Activated T-cell treated with anti-CD3 and anti-CD28 coated beads for 48 hours (primary cell): ENCODE measurements at places on chromosomes 5 and 9.

DNA sequence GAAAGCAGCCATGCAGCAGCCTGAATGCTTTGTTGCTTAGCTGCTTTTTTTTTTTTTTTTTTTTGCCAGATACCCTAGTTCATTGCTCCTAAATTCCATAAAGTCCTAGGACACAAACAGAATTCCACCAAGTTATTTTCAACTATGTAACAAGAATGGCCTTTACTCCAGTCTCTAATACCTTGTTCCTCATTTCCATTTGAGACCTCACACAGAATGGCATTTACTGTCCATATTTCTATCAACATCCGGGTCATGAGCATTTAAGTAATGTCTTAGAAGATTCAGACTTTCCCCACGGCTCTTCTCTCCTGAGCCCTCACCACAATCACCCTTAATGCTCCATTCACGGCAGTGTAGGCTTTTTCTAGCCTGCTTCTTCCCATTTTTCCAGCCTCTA, 31.7 kb upstream of the FBXW11 start:
- DNase-seq, result no peak

- DNase-seq, result no peak
These were observed 145.3 kb downstream of the PAPPA start for GRCh38 chr9:116298878-116299391.

- DNase-seq, result no peak
These were observed 124.6 kb downstream of the TARS1 start for GRCh38 chr5:33565324-33565723.

DNA sequence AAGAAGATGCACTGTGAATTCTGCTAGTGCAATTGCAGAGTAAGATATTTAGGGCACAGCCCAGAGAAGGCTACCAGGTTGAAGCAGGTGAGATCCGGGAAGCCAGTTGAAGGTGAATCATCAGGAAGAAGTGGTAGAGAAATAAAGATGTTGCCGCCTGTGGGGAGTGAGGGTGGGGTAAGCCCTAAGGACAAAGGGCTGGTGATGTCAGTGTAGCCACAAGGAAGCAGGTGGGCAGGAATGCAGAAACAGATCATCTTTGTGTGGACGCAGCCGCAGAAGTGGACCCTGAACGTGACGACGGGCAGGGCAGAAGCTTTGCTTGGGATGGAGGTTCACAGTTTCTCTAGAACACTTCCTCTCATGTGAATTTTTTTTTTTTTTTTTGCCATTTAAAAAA, 164.2 kb downstream of the ACTL7B start:
- no peak for DNase-seq

DNA sequence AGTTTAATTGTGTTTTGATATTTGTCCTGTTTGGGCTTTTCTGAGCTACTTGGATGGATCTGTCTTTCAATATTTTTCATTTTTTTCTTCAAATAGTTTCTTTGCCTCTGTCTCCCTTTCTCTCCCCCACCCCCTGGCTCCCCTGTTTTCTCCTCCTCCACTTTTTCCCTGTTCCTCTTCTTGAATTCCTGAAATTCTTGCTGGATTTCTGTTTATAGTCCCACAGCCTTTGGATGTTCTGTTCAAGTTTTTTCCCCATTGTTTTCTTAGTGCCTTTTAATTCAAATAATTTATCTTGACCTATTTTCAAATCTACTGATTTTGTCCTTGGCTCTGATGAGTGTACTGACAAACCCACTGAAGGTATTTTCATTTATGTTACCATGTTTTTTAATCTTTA, 113.0 kb downstream of the VPS13A start:
- DNase-seq, result no peak

GRCh38 chr5:175443514-175444059, 395 bp downstream of the DRD1 start:
- DNase-seq, result no peak

DNA sequence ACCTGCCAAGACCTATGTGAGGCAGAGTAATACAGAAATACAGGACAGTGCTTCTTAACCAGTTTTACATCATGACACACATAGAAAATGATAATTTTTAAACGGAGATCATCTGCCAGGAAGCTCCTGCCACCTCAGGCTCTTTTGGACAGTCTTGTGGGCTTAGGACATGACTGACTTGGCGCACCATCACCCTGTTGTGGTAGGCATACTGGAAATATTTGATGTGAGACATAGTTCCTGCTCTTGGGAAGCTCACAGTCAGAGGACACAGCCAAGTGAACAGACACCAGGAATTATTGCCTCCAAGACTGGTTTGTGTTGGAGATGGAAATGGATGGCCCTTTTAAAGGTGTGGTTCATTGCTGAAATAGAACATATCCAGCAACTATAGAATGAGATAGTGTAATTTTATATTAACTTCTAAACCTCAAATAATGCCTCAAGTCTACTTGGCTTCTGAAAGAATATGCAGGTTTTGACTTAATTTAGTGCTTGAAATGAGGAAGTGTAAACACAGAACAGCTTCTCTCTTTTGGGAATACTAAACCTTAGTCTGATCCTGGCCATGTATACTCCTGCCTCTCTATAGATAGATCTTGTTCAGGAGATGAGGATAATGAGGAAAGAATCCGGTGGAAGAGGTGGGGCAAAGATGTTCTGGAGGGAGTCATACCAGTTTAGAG, 19.7 kb downstream of the CPEB4 start:
- no peak for DNase-seq

DNA sequence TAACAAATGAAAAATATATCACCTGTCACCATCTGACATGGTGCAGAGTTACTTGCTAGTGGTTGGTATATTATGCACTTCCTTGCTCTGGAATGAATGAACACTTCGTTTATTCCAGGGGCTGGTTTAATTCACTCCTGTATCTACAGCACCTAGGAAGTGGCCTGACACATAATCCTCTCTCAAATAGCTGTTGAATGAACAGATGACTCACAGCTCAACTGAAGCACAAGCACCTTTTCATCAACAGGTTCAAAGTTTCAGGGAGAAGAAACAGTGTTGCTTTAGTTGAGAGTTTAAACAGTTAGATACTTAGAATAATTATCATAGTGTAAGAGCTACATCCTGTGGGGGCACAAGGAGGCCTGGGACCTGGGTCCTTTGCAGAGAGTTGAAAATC, 135.0 kb upstream of the DAP start:
- DNase-seq, result no peak

GRCh38 chr9:116190637-116191396, 37.2 kb downstream of the PAPPA start:
- DNase-seq, result no peak

DNA sequence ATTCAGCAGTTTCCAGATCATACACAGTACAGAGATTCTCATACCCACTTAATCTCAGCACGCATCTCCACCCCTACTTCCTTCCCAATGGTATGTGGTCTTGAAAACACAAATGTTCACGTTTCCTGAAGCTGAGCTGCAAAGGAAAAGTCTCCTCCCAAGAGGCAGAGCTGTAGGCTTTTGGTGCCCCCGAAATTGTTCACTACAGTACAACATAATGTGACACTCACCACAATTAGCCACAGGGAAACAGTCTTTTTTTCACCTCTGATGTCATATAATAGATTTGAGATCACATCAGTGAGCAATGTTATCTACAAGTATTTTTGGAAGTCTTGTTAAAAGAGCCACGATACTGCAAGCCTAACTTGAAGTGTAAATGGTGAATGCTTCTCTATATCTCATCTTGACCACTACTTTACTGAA, 40.2 kb downstream of the NFIB start:
- DNase-seq, result no peak

DNA sequence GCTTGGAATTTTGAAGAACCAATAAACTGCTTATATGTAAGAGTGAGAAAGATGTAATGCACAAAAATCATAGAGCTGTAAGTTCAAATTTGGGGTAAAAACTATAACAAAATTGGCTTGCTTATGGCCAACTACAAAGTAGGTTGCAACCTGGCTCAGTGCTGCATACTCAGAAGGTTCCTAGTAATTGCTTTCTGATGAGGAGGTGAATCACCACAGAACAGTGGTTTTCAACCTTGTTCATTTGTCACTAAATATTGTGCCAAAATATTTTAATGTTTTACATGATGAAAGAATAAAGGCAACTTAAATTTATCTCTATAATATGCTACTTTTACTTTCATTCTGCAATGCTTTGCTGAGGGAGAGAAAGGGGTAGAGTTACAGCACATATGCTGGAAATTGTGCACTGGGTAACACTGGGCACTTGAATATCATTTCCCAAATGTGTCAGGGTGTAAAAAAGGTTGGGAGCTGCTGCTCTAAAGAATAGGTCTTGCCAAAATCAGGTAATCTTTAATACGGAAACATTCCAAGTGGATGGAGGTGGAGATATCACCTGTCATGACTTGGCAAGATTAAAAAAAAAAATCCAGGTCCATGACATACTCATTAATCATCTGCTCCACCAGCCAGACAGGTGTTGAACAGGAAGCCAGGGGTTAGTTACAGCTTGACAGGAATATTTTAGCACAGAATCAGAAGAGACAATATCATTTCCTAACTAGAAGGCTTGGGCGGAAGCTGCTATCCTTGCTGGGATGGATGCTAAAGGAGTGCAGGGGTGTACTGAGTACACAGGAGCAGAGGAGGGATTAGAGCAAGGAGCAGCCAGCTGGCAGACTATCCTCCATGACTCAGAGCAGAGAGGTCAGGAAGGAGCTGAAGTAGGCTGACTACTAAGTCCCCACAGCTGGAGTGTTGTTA, 34.6 kb upstream of the CCL21 start:
- DNase-seq, result no peak

GRCh38 chr5:39253196-39253595, 33.8 kb upstream of the FYB1 start:
- no peak for DNase-seq

- DNase-seq, result no peak
These were observed 556 bp downstream of the PCDHGC3 start for GRCh38 chr5:141476132-141476911.

GRCh38 chr5:74027732-74028338, 401.8 kb downstream of the ARHGEF28 start:
- DNase-seq, result no peak

DNA sequence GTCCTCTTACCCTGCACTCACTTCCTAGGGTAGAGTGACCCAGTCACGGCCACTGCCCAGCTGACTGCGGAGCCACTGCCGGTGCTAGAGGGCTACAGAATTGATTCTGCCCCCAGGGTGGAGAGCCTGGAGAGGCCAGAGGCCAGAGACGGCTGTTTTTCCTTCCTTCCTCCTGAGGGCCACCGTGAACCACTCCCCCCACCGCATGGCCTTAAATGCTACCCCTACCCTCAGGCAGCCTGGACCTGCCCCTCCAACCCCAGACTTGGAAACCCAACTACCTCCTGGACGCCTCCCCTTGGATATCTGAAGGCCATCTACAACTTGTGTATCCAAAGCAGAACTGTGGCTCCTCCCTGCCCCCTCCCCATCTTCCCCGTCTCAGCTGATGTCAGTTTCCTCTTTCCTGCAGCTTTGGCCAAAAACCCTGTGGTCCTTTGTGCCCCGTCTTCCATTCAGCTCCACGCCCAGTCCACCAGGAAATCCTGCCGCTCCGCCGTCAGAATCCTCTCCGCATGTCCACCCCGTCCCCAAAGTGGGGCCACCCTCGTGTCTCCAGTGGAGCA, 16.3 kb downstream of the SH2D3C start:
- DNase-seq, result no peak

DNA sequence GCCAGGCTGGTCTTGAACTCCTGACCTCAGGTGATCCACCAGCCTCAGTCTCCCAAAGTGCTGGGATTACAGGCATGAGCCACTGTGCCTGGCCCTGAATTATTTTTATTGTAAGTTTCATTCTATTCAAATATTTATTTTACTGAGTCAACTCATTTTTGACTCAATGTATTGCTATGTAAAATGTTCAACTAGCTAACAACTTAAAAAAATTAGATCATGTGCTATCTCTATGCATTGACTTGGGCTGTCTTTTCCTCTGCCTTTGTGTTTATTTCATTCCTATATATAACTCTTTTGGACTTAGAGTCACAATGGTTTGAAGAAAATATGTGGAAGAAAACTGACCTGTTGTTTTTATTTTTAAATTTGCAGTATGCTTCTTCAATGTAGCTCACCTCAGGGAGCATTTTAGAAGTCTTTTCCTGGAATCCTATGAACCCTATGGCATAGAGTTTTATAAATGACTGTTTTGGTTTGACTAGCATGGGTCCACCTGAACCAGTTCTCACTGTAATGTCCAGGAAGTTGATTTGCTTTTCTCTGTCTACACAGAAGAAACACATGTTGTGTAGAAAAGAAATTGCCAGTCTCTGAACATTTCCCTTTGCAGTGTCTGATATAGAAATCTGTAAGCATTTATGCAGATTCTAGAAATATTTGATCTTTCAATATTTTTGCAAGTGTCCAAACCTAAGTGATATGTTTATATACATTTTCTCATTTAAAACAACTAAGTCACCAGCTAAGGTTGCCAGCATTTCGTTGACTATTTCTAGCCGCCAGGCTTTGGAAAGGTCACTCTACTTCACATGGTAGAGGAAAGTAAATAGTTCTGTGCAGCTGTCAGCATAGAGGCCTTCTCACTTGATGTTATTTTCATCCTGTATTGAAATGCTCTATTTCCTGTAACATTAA, 138.8 kb downstream of the PCSK1 start:
- DNase-seq, result no peak

GRCh38 chr9:91589101-91589553, 165.5 kb upstream of the NFIL3 start:
- no peak for DNase-seq

DNA sequence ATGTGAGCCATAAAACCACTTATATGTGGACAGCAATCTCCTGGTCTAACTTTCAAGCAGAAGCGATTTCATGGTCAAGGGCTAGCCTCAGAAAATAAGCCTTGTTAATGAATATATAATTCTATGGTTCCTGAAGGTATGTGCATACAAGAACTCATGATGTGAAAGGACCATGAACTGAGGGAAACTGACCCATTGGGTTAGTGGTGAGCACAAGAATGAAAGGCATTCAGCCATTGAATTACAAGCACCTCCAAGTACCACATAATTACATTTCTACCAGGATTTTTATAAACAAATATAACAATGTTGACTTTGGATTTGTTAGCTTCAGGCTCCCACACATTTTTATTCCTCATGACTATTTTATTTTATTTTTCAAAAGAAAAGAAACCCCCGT, 459.0 kb downstream of the TLE4 start:
- no peak for DNase-seq

- DNase-seq, result no peak
These were observed 428.8 kb downstream of the ARHGEF28 start for GRCh38 chr5:74054641-74055421.

GRCh38 chr5:73116506-73116905, 3.9 kb upstream of the TMEM171 start:
- DNase-seq, result no peak

DNA sequence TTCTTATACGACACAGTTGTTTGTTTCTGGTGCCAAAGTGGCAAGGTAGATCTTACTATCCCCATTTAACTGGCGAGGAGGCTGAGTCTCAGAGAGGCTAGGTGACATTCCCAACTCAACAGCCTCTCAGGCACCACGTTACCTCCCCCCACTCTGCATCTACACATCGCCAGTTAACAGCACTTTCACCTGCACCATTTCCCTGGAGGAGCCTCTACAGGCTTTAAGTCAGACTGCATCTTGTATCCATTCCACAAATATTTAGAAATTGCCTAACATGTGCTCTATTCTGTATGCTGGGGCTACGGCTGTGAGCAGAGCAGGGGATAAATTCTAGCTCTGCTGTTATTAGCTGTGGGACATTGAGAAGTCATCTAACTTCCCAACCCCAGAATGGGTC, 168.6 kb downstream of the INSYN2B start:
- DNase-seq, result no peak

GRCh38 chr5:135670588-135670987, 91.8 kb upstream of the CXCL14 start:
- no peak for DNase-seq
